H1 (cell line): ENCODE measurements at places on chromosomes 16 and 17. TPM values are rescaled to one million over a fixed set of nuclear protein-coding genes. Genes with fewer than 3 reads are reported as not detected.

TMC7 gene
- 2.6 and 3.4 TPM in 2 replicates for total RNA-seq

PPP1R27 gene
- not detected in 2 replicates for total RNA-seq

MPO gene
- total RNA-seq, result 0.74 TPM in 1 of 2 replicates, not detected in the other

TRIM47 gene
- 5.1 and 6.4 TPM in 2 replicates for total RNA-seq

TBC1D3C gene
- not detected in 2 replicates for total RNA-seq

BRIP1 gene
- 19.1 and 19.2 TPM in 2 replicates for total RNA-seq

CRYBA1 gene
- total RNA-seq, result not detected in 2 replicates

TMEM100 gene
- 0.48 and 1.1 TPM in 2 replicates for total RNA-seq

ZNF750 gene
- total RNA-seq, result not detected in 2 replicates

EXOC3L1 gene
- total RNA-seq, result 1.3 and 1.7 TPM in 2 replicates

PDP2 gene
- 36.0 and 36.5 TPM in 2 replicates for total RNA-seq

TBC1D3 gene
- not detected in 2 replicates for total RNA-seq

KRTAP4-1 gene
- total RNA-seq, result not detected in 2 replicates
